Activated CD4-positive, alpha-beta T cell treated with anti-CD3 and anti-CD28 coated beads, Interleukin-2, amount 10 ng/mL, durations not matched to agents 24 days and 14 days (primary cell): ENCODE measurements at places on chromosomes 5 and 9.

DNA sequence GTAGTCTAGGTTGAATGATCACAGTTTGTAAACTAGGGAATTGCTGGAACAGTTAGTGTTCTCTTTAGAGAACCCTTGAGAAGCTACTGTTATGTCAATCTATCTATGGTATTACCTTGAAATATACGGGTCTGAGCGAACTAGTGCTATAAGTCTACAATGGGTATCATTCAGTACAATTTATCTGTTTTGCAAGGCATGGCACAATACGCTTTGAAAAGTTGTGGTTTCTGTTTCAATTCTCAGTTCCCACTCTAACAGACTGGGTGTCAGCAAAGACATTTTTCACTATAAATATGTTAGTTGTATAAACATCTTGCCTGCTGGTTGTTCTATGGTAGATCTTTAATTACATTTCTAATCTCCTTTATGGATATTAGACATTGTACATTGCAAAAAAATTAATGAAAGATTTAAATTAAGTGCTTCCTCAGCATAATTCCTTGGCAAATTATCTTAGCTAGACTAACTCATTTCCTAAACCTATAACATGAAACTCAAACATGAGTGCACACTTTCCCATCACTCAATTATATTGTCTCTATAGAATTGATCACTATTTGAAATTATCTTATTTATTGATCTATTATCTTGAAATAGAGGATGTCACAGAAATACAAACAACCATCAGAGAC is 24.9 kb upstream of the SLCO6A1 start:
- H3K27ac ChIP-seq, result no peak overlapping the region
- DNase-seq, result no peak
- no peak overlapping the region for H3K4me3 ChIP-seq

DNA sequence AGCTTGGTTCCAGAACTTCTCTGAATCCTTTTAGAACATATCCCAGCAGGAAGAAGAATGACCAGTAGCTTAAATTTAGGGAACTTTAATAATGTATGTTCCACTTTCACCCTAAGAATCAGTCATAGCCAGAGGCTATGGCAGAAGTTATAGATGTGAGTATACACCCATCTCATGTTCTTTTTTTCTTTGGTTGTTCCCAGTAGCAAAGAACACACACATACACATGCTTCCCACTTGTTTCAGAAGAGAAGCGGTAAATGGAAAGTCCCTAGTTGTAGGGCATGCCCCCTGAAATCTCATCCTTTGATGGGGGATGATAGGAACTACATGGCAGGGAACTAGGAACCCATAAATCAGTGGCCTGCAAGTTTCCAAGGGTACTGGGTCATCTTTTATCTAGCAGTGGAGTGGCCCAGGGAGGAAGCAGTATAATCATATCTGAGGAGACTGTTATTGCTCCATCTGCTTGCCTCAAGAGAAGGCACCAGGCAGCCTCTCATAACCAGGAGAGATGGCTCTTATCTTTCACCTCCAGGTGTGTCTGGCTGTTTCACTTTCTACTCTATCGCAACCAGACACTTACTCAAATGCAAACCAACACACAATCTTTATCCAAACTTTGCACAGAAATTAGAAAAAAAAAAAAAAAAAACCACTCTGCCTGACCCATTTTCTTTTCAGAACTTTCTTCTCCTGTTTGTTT is 109.5 kb downstream of the SNCAIP start:
- H3K4me3 ChIP-seq, result no peak overlapping the region
- no peaks in the 10 kb centered on the region for H3K4me1 ChIP-seq
- no peak for DNase-seq
- H3K36me3 ChIP-seq, result no peaks in the 10 kb centered on the region
- no peak overlapping the region for H3K27ac ChIP-seq
- H3K27me3 ChIP-seq, result no peaks in the 10 kb centered on the region

- no peaks in the 10 kb centered on the region for H3K36me3 ChIP-seq
- no peak overlapping the region for H3K27ac ChIP-seq
- no peaks in the 10 kb centered on the region for H3K4me1 ChIP-seq
These were observed 47.0 kb upstream of the SHC3 start for GRCh38 chr9:89225587-89225986.

GRCh38 chr5:63743096-63743798 is 219.0 kb downstream of the HTR1A start:
- no peaks in the 10 kb centered on the region for H3K27me3 ChIP-seq
- H3K27ac ChIP-seq, result no peak overlapping the region
- H3K4me1 ChIP-seq, result no peaks in the 10 kb centered on the region
- H3K4me3 ChIP-seq, result no peak overlapping the region
- no peak for DNase-seq
